ENCODE measurements at places on chromosomes 3 and 15. TPM values are rescaled to one million over a fixed set of nuclear protein-coding genes. Genes with fewer than 3 reads are reported as not detected.
A peak's percentile ranks its signal among the peaks of the same experiment; 100 is the strongest.

Gene MAPK6
- total RNA-seq, result 22.5 TPM

GRCh38 chr3:65558826-65559225, 479.9 kb downstream of the MAGI1 start:
- DNase-seq, result no peak

- DNase-seq, result no peak
Measured at GRCh38 chr3:31133541-31133940, 239.1 kb upstream of the GADL1 start.

DNA sequence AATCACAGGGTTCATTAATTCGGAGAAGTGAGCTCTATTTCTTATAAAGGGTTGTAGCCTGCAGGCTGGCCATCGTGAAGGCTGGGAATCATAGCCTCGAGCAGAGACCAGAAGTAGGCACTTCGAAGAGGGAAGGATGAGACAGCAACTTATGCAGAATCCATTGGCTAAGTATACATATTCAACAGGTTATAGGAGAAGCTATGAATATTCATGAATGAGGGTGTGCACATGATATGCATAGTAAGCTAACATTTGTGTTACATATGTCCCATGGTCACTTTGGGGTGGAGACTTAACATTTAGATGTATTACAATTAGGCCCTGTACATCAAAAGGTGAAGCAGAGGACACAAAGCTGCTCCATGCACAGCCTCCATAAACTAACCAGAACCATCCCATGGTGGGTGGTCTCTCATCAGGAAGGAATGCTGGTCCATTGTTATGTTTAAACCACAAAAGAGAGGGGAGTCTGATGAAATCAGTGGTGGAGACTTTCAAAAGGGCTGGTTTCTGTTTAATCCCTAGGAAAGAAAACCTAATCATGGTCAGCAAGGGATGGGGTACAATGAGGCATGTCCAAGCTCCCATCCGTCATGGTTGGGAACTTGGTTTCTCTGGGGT, 80.8 kb upstream of the FHIT start:
- DNase-seq, result no peak

DNA sequence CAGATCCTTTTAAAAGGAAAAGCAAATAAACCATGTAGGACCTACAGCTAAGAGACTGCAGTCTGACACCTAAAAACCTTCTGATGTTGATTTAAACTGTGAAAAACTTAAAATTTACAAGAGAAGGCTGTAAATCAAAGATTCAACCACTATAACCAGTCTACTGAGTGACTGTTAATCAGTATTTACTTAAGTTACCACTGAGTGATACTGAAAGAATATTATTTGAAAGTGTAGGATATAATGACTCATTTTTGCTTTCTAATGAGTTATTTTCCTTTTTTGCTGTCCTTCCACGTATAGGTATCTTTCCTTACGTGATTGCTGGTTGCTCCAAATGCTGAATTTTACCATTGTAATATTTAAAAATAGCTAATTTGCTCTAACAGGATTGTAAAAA, 44.6 kb downstream of the RFX7 start:
- peak; percentile 9 for DNase-seq

- DNase-seq, result peak; percentile 92
Measured at GRCh38 chr3:151890721-151891141, 17.3 kb downstream of the SUCNR1 start.

- DNase-seq, result peak; percentile 54
Measured at GRCh38 chr3:173977747-173978146, 580.2 kb downstream of the NLGN1 start.

DNA sequence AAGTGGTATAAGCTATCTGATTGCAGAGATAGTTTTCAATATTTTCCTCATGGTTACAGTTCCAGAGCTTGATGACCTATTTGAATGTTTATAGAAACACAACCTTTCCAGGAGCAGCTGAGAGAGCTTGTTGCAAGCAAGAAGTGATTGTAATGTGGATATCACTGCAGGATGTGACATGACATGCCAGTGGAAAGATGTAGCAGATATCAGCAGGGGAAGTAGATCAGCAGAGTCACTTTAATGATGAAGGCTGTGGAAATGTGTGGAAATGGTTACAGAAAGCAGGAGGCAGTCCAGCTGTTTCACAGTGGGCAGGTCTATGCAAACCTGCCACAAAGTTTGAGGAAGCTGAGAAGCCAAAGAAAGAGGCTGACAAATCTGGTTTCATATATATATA, 21.0 kb downstream of the TMEM158 start:
- DNase-seq, result no peak

- DNase-seq, result no peak
Measured at GRCh38 chr15:49751191-49751590, 130.3 kb downstream of the DTWD1 start.

GRCh38 chr3:48232734-48233133, 8.2 kb upstream of the ZNF589 start:
- DNase-seq, result peak; percentile 84

DNA sequence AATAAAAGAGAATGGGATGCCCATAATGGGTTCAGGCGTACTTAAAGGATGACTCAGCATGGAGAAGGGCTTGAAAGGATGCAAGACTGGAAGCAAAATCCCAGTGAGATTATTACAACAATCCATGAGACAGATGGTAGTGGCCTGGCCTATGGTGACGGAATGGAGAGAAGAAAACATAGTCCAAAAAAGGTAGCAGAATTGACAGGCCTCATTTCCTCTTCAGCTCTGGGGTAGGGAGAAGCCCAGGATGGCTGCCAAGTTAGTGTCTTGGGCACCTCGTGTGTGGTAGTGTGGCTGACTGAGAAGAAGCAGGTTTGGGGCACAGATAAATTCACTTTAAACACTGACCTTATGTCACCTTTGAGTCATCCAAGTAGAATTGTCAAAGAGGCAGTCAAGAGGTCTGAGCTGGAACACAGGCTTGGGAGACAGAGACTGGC, 18.1 kb downstream of the MB21D2 start:
- peak; percentile 82 for DNase-seq

Data from PC-3 (cell line).